ENCODE measurements at places on chromosomes 5 and 9.

GRCh38 chr9:121763561-121764370, 112.3 kb downstream of the DAB2IP start:
- no peak for DNase-seq

DNA sequence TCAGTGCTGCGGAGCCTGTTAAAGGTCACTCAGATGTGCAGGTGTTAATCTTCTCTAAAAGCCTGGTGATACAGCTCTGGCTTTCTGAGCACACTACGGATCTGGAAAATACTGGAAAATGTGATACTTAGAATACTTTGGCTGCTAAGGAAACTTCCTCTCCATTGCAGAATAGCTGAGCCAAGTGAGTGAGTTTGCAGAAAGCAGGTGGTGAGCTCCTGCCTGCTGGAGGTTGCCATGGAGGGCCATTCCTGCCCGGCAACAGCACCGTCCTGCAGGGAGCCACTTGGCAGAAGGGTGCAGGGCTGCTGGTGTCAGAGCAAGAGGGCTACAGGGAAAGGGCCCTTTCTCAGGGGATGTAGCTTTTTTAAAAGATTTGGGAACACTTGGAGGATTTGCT, 40.7 kb downstream of the SECISBP2 start:
- no peak for DNase-seq

- no peak for DNase-seq
Observed at GRCh38 chr5:125424402-125425141, 678.1 kb upstream of the ZNF608 start.

DNA sequence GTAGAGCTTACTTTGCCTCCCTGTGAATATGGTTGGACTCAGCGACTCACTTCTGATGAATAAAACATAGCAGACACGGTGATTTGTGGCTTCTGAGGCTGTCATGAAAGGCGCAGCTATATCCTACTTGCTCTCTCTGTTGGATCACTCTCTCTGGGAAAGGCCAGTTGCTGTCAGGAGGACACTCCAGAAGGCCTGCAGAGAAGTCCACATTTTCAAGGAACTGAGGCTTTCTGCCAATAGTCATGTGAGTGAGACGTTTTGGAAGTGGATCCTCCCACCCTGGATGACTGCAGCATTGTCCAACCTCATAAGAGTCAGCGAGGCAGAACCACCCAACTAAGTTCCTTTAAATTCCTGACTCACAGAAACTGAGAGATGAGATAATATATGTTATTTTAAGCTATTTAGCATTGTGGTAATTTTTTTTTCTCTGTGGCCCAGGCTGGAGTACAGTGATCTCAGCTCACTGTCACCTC, 156.0 kb upstream of the MAST4 start:
- no peak for DNase-seq
